Activated CD4-positive, alpha-beta memory T cell treated with anti-CD3 and anti-CD28 coated beads, Interleukin-2, amount 10 ng/mL, durations not matched to agents 7 days and 5 days (primary cell): ENCODE measurements at places on chromosomes 5 and 9. TPM values are rescaled to one million over a fixed set of nuclear protein-coding genes. Genes with fewer than 3 reads are reported as not detected.

The ACTL7A gene
- total RNA-seq, result not detected

- H3K36me3 ChIP-seq, result no peaks in the 10 kb centered on the region
- H3K27me3 ChIP-seq, result peaks cover 6% of the 10 kb centered on the region
- H3K27ac ChIP-seq, result no peak overlapping the region
- H3K4me1 ChIP-seq, result no peaks in the 10 kb centered on the region
- no peak overlapping the region for H3K4me3 ChIP-seq
Measured at GRCh38 chr5:108430931-108431608, 49.2 kb upstream of the FBXL17 start.

DNA sequence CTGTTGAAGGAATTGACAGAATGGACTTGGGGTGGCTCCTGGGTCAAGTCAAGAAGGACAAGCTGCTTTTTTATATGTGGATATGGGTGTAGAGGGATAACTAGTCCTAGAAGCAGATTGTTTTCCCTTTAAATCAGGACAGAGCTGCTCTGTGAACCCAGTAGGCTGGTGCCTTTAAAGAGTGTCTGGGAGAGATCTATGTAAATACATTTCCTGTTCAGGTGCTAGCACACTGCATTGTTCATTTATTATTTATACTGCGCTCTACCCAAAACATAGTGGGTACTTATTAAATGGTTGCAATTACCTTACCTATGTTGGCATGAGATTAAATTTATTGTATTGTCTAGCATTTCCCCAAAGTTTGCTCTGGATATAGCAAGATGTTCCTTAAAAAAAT, 86.6 kb upstream of the EQTN start:
- no peak for DNase-seq
- H3K4me3 ChIP-seq, result no peak overlapping the region
- no peak overlapping the region for H3K27ac ChIP-seq
- peaks cover 17% of the 10 kb centered on the region for H3K4me1 ChIP-seq
- no peaks in the 10 kb centered on the region for H3K36me3 ChIP-seq

- peak overlapping the region; percentile 87 for H3K27ac ChIP-seq
- H3K4me3 ChIP-seq, result peak overlapping the region; percentile 88
- H3K4me1 ChIP-seq, result peaks cover 31% of the 10 kb centered on the region
- peak; percentile 63 for DNase-seq
- H3K36me3 ChIP-seq, result peaks cover 3% of the 10 kb centered on the region
Measured at GRCh38 chr9:112334432-112334841, 1.0 kb upstream of the PTBP3 start.

GRCh38 chr5:6506611-6507010, 58.0 kb downstream of the UBE2QL1 start:
- no peaks in the 10 kb centered on the region for H3K4me1 ChIP-seq
- H3K36me3 ChIP-seq, result no peaks in the 10 kb centered on the region
- H3K27ac ChIP-seq, result no peak overlapping the region
- H3K4me3 ChIP-seq, result no peak overlapping the region
- DNase-seq, result no peak
- H3K27me3 ChIP-seq, result peaks cover 20% of the 10 kb centered on the region

GRCh38 chr9:133701321-133701980, 36.7 kb downstream of the SARDH start:
- H3K27me3 ChIP-seq, result peaks cover 16% of the 10 kb centered on the region
- H3K4me1 ChIP-seq, result peaks cover 36% of the 10 kb centered on the region
- peak; percentile 41 for DNase-seq
- H3K4me3 ChIP-seq, result peak overlapping the region; percentile 25

DNA sequence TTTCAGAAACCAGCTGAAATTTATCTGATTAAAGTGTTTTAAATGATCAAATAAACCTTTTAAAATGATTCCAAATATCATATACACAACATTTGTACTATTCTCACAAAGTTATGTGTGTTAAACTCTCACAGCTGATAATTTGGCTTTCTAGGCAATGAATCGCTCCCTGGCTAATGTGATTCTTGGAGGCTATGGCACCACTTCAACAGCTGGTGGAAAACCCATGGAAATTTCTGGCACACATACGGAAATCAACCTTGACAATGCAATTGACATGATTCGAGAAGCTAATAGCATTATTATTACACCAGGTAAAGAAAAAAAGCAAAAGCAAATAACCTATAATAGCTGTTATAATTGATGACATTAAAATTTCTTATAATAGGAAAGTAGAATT, 72.4 kb downstream of the NNT start:
- H3K27ac ChIP-seq, result no peak overlapping the region
- DNase-seq, result no peak
- H3K4me1 ChIP-seq, result peaks cover 6% of the 10 kb centered on the region
- H3K36me3 ChIP-seq, result peaks cover 36% of the 10 kb centered on the region
- H3K27me3 ChIP-seq, result no peaks in the 10 kb centered on the region
- no peak overlapping the region for H3K4me3 ChIP-seq

The FOXD4L5 gene
- total RNA-seq, result 0.13 TPM

DNA sequence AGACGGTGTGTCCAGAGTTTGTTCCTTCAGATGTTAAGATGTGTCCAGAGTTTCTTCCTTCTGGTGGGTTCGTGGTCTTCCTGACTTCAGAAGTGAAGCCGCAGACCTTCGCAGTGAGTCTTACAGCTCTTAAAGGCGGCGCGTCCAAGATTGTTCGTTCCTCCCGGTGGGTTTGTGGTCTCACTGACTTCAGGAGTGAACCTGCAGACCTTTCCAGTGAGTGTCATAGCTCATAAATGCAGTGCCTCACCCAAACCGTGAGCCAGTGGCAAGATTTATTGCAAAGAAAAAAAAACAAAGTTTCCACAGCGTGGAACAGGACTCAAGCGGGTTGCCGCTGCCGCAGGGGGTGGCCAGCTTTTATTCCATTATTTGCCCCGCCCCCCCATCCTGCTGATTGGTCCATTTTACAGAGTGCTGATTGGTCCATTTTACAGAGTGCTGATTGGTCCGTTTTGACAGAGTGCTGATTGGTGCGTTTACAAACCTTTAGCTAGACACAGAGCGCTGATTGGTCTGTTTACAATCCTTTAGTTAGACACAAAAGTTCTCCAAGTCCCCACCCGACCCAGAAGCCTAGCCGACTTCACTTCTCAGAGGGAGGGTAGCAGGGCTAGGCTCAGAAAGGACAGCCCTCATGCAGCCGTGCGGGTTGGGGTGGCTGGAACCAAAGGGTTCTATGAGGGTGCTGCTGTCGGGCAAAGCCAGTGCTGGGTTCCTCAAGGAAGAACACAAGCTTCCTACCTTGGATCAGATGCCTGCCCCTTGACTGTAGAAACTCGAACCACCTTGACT, 9.1 kb upstream of the RNF130 start:
- DNase-seq, result no peak
- H3K4me3 ChIP-seq, result no peak overlapping the region
- peaks cover 15% of the 10 kb centered on the region for H3K27me3 ChIP-seq

GRCh38 chr5:158022837-158023236, 163.9 kb upstream of the CLINT1 start:
- no peaks in the 10 kb centered on the region for H3K36me3 ChIP-seq
- H3K4me1 ChIP-seq, result no peaks in the 10 kb centered on the region
- no peak overlapping the region for H3K4me3 ChIP-seq
- peaks cover 26% of the 10 kb centered on the region for H3K27me3 ChIP-seq
- no peak overlapping the region for H3K27ac ChIP-seq
- no peak for DNase-seq

The MUSK gene
- not detected for total RNA-seq

DNA sequence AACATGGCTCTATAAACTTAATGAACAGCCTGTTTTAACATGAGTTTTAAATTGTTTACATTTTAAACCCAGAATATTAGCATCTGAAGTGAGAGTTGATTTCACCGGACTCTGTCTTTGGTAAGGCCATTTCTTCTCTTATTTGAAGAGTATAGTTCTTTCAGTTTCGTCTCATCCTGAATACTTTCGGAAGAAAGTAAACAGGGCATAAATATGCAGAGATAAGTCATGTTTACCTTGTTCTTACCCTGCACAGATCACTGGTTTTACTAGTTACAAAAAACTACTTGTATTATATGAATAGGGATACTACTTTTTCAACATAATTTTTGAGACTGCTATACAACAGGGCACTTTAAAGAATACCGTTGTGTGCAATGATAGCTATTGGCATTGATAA, 656.3 kb upstream of the ZNF608 start:
- no peaks in the 10 kb centered on the region for H3K4me1 ChIP-seq
- no peak overlapping the region for H3K4me3 ChIP-seq
- DNase-seq, result no peak
- no peaks in the 10 kb centered on the region for H3K27me3 ChIP-seq
- H3K27ac ChIP-seq, result no peak overlapping the region

GRCh38 chr5:119291877-119292276, 63.9 kb upstream of the TNFAIP8 start:
- no peak for DNase-seq
- no peak overlapping the region for H3K27ac ChIP-seq
- no peaks in the 10 kb centered on the region for H3K27me3 ChIP-seq
- no peak overlapping the region for H3K4me3 ChIP-seq

- H3K36me3 ChIP-seq, result peaks cover 6% of the 10 kb centered on the region
- no peak for DNase-seq
- H3K4me1 ChIP-seq, result peaks cover 43% of the 10 kb centered on the region
- H3K27me3 ChIP-seq, result peaks cover 25% of the 10 kb centered on the region
- no peak overlapping the region for H3K4me3 ChIP-seq
Measured at GRCh38 chr5:157463081-157463480, 3.1 kb downstream of the NIPAL4 start.

DNA sequence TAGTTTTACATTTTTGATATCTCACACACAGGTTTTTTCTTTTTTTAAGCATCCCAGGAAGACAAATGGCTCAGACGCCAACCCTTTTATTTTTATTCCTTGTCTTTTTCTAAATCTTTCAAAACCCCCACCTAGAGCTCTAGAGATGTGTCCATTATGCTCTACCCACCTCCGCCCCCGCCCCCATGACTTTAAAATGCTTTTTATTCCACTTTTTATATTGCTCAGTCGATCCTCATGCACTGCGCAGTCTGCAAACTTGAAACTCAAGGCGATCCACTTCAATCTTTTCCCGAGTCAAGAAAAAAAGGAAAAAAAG, 411 bp upstream of the MAT2B start:
- H3K4me3 ChIP-seq, result peak overlapping the region; percentile 96
- H3K27me3 ChIP-seq, result no peaks in the 10 kb centered on the region
- H3K4me1 ChIP-seq, result peaks cover 34% of the 10 kb centered on the region
- DNase-seq, result no peak
- H3K36me3 ChIP-seq, result peaks cover 19% of the 10 kb centered on the region
- peak overlapping the region; percentile 99 for H3K27ac ChIP-seq

The ADAMTS12 gene
- total RNA-seq, result not detected

The SMARCA2 gene
- total RNA-seq, result 207 TPM

- H3K27me3 ChIP-seq, result no peaks in the 10 kb centered on the region
- H3K4me3 ChIP-seq, result no peak overlapping the region
- H3K4me1 ChIP-seq, result no peaks in the 10 kb centered on the region
- DNase-seq, result no peak
- H3K36me3 ChIP-seq, result no peaks in the 10 kb centered on the region
Measured at GRCh38 chr5:60436518-60436917, 263.4 kb downstream of the DEPDC1B start.

DNA sequence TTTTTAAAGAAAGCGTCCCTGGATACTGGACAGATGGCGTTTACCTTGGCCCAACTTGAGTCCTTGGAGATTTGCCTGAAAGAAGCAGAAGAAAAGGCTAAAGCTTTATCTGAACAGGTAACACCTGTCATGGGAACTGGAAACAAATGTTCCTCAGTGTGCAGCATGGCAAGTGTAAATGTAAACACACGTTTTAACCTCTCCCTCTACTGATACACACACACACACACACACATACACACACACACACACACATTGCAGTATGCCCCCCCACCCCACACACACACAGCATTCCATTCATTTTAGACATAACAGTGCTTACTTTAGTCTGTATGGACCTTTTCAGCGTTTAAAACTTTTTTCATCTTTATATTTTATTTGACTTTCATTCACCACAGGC, 51.1 kb downstream of the CCDC192 start:
- H3K27ac ChIP-seq, result no peak overlapping the region
- H3K27me3 ChIP-seq, result no peaks in the 10 kb centered on the region
- DNase-seq, result no peak
- H3K36me3 ChIP-seq, result no peaks in the 10 kb centered on the region

The ARID3C gene
- 0.18 TPM for total RNA-seq

GRCh38 chr5:178651046-178651810, 24.4 kb upstream of the CLK4 start:
- no peaks in the 10 kb centered on the region for H3K36me3 ChIP-seq
- no peak for DNase-seq
- H3K27me3 ChIP-seq, result no peaks in the 10 kb centered on the region

GRCh38 chr9:124660341-124660801, 110.7 kb downstream of the NR6A1 start:
- peak overlapping the region; percentile 14 for H3K4me3 ChIP-seq
- DNase-seq, result no peak
- H3K36me3 ChIP-seq, result no peaks in the 10 kb centered on the region
- H3K27ac ChIP-seq, result no peak overlapping the region
- H3K4me1 ChIP-seq, result peaks cover 16% of the 10 kb centered on the region

The PCDHGA10 gene
- total RNA-seq, result 0.05 TPM

- DNase-seq, result no peak
- no peaks in the 10 kb centered on the region for H3K36me3 ChIP-seq
- no peaks in the 10 kb centered on the region for H3K27me3 ChIP-seq
- no peaks in the 10 kb centered on the region for H3K4me1 ChIP-seq
Measured at GRCh38 chr5:135064235-135064570, 30.2 kb upstream of the PITX1 start.

DNA sequence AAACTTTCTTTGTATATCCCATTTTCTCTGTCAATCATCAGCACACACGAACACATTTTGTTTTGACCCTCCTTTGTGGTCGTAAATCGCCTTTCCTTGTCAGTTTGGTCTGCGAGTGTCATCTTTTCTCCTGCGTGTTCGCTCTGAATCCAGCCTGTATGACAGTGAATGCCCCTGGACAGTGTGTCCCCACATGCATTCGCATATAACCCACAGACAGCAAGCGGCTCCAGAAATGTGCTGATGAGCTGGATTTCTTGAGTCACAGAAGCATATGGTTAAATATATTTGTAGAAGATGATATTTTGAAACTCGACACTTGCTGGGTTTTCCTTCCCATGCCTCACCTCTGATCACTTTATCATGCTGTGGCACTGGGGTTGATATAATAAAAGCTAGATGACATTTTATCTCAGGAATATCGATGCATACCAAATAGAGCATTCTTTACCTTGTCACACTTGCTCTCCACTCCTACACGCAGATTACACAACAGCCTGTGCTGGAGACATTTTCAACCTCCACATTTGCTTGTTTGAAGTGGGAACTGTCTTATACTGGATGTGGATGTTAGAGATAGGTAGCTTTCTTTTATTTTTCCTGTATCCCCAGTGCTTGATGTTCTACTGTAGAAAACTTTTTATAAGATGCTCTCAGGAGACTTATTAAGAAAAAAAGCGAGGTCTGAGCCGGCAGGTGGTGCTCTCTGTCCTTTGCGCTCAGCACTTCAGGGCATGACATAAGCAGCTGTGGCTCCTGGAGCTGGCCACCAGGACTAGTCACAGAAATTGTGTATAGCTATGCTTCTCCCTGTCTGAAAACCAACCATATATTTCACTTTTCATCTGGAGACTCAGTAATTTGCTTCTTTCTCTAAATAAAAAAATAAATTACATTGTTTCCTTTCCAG, 215.1 kb downstream of the SH3GL2 start:
- DNase-seq, result no peak
- no peak overlapping the region for H3K27ac ChIP-seq
- no peaks in the 10 kb centered on the region for H3K4me1 ChIP-seq
- H3K27me3 ChIP-seq, result no peaks in the 10 kb centered on the region
- H3K36me3 ChIP-seq, result no peaks in the 10 kb centered on the region

The SLIT3 gene
- not detected for total RNA-seq

- H3K4me1 ChIP-seq, result no peaks in the 10 kb centered on the region
- no peak overlapping the region for H3K27ac ChIP-seq
- H3K4me3 ChIP-seq, result no peak overlapping the region
- DNase-seq, result no peak
Measured at GRCh38 chr5:93831449-93831848, 90.0 kb upstream of the POU5F2 start.
